ENCODE measurements at places on chromosomes 1 and 21.
A peak's percentile ranks its signal among the peaks of the same experiment; 100 is the strongest.

GRCh38 chr1:165925498-165926079 lies 98.2 kb downstream of the UCK2 start:
- DNase-seq = no peak

DNA sequence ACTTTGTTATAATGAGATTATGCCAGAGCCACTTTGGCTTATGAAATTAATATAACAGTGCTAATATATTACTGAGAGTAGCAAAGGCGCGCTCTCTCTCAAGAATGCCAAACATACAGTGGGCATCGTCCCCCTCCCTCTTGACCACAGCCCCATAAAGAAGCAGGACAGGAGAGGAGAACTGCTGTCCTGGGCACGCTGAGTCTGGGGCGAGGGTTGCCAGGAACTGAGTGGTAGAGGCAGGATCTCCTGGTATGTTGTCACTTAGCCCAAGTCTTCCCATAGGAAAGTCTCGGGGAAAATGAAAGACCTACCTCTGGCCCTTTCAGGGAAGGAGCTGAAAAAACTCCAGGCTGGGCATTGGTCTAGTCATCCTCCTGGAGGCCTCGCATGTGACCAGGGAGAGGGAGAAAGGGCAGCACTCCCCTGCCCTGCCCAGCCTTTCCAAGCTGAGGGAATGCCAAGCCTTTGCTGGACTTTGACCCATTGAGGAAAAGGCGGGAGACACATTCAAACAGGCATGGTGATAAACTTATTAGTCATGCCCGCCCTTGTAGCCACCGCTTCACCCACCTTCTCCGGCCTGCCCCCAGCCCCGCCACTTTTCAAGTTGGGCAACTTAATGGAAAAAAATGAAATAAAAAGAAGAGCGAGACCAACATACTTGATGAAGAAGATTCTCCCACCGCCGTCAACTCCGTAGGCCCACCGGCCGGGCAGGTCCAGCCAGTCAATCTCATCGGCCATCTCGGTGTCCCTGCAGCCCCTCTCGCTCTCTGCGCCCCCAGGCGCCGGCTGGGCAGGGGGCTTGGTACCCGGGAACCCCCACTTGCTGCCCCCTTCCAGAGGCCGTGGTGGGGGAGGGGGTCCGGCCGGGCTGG lies 17.4 kb upstream of the PLEKHA6 start:
- peak; percentile 15 for DNase-seq

- peak; percentile 80 for DNase-seq
Observed at GRCh38 chr1:154306151-154306550, 14.7 kb upstream of the AQP10 start.

GRCh38 chr1:116805398-116805797 lies 51.2 kb downstream of the CD2 start:
- no peak for DNase-seq

DNA sequence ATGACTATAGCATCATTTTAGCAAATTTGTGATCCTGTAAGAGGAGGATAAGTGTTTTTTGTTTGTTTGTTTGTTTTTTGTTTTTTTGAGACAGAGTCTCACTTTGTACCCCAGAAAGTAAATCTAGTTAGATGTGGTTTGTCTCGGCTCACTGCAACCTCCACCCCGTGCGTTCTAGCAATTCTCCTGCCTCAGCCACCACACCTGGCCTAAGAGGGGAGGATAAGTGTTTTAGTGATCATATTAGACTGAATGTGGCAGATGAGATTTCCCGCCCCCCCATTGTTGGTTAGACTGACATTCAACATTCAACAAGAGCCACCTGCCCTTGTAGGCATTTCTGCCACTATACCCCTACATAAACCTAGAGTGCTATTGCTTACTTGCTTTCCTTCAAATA lies 98.5 kb downstream of the OSBPL9 start:
- DNase-seq = no peak

DNA sequence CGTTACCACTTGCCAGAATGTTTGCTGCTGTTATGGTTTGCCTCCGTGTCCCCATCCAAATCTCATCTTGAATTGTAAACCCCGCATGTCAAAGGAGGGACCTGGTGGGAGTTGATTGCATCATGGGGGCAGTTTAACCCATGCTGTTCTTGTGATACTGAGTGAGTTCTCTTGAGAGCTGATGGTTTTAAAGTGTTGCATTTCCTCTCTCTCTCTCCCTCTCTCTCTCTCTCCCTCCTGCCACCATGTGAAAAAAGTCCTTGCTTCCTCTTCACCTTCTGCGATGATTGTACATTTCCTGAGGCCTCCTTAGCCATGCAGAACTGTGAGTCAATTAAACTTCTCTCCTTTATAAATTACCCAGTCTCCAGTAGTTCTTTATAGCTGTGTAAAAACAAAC lies 44.4 kb downstream of the CFHR5 start:
- DNase-seq = no peak

DNA sequence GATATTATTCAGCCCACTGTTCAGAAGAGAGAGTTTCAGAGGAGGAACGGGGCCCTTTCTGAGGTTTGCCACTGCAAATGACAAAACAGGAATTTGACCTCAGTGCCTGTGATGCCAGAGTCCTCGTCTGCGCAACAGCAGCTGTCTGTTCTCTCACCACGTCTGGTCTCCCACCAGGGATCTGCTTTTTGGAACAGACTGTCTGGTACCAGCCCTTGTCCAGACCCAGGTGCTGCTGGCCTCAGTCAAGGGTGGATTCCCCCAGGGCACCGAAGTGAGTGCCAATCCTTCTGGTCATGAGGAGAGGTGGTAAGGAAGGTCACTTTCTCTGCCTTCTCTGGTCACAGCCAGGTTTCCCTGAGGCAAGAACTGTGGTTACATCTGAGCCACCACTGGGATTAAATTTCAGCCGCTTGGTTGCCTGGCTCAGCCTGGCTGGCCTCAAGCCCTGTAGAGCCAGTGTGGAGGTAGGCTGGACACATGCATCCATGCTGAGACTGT lies 2.3 kb upstream of the BCAN start:
- no peak for DNase-seq

DNA sequence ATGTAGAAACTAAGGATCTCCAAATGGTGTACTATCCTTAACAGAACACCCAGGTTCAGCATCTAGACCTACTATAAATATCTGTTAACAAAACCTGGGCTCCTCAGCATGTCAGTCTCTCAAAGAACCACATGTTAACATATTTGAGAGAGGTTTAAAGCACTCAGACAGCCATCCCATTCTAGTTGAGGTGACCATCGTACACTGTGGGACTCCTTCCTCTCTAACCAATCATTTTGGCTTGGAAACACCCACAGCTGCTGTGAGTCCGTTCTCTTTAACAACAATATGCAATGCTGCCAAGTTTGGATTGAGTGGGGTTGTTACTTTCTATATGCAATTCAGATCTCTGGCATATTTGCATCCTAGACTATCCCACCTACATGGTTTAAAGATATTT lies 105.8 kb downstream of the MRPL39 start:
- no peak for DNase-seq

DNA sequence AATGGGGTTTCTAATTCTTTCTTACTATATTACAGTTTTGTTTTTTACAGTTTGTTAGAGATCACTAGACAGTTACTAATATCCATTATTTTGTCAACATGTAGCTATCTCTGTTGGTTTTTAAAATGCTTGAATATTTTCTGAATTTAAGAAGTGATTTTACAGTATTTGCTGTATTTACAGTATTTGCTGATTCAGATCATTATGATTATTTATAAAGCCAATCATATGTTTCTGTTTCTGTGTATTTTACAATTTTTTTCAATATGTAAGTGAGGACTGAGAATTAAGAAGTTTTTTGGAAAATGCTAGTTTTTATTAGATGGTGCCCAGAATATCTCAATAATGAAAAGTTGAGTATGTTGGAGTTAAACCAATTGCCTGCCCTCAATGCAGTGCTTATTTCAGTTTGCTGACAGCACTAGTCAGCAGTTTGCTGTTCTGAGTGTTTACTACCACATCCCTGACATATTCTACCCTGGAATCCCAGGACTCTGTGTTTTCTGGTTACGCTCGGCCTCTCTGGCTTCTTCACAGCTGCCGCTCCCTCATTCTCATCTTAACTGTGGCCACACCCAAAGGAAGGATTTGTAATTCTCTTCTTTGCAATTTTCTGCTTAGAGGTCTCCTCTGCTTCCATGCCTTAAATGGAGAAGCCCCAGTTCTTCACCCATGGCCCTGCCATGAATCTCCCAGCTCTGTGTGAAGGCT lies 68.0 kb upstream of the BACH1 start:
- DNase-seq = peak; percentile 71

- DNase-seq = no peak
Observed at GRCh38 chr1:91604632-91605031, 104.0 kb downstream of the CDC7 start.

DNA sequence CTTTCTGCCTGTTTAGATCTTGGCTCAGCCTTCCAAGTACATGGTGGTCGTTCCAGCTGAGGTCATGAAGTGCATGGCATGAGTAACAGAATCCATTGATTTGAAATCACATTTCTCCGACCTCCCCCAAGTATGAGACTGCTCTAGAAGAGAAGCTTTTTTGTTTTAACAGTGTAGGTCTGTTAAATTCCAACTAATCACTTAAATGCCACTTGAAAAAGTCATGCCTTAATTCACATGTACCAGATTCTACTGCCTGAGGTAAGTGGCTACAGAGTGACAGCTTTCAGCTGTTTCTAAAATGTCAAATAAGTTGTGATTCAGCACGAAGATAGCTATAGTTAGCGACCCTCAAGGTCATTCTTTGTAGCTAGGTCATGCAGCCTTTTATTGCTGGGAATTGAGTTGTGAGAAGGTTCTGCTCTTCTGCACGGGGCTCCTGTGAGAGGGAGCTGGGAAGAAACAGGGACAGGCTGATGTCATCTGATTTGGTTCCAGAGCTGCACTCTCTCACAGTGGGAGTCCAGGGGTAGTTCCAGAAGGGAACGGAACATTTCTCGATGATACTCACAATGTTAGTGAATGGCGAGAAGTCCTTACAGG lies 112.7 kb downstream of the VPS13D start:
- no peak for DNase-seq

- DNase-seq = no peak
Observed at GRCh38 chr1:36588972-36589371, 106.3 kb upstream of the CSF3R start.

DNA sequence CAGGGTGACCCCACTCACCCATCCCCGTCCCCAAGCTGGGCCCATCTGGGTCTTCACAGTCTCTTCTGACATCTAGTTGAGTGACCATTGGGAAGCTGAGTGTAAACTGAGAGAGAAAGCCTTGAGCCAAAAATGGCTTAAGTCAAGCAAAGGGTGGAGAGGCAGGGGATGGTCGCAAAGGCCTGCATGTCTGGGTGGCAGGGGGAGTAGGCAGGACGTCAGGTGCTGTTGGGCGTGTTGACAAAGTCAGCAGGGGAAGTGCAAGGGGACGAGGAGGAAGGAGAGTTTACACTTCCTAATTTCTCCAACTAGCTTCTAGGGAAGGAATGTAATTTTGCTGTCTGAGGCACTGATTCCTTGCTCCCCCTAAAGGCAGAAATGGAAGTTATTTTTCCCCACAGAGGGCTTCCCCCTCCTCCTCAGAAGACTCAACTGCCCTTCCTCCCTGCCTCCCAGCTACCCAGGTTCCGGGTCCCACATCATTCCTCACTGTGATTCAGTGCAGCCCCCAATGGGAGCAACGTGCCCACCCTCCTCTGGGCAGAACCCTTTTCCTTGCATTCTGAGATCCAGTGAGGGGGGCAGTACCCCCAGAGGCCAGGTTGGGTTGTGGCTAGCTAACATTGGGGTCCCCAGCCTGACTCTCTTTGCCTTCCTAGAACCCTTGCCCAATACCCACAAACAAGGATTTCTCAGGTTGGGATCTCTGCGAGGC lies 1.2 kb upstream of the ADORA1 start:
- DNase-seq = peak; percentile 29

GRCh38 chr1:22288593-22289241 lies 145.8 kb upstream of the WNT4 start:
- peak; percentile 37 for DNase-seq

DNA sequence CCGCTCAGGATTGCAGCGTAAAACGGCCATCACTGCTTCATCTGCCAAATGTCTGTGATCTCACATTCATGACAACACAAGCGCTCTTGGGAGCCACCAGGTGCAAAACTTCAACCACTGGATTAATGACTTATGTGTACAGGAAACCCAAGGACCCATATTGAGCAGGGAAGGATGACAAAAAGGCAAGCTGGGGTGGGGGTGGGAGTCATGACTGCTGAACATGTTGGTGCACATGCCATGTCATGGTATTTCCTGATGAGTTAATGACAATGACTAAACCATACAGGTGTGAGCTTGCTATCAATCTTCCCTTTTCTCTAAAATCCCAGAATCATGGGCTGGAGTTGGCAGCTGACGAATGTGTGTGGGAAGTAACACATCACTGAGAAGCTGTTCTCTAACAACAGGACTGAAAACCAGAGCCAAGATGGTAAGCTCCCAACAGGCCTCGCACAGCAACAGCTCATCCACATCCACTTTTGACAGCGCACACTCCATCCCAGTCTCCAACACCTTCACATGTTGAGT lies 3.1 kb upstream of the SH2D5 start:
- DNase-seq = no peak

DNA sequence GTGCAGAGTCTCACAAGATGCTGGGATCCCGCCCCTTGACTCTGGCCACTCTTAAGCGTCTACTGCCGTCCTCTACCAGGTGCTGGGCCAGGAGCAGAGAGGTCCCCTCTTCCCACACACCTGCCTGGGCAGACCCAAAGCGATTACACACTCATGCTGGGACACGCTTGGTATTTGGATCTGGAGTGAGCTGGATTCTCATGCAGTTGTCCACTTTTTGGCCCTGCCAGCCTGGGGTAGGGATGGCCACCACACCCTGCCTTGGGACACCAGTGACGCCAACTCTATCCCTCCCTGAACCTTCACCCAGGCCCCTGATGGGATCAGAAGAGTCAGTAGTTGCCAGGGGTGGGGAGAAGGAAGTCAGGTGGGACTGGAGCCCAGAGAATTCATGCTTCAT lies 28.6 kb downstream of the ITPKB start:
- no peak for DNase-seq

DNA sequence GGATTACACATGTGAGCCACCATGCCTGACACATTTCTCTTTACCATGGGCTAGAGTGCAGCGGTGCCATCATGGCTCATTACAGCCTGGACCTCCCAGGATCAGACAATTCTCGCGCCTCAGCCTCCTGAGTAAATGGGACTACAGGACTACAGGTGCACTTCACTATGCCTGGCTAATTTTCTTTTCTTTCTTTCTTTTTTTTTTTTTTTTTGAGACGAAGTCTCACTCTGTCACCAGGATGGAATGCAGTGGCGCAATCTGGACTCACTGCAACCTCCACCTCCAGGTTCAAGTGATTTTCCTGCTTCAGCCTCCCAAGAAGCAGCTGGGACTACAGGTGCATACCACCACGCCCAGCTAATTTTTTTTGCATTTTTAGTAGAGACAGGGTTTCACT lies 14.8 kb upstream of the KIF1B start:
- DNase-seq = peak; percentile 66

DNA sequence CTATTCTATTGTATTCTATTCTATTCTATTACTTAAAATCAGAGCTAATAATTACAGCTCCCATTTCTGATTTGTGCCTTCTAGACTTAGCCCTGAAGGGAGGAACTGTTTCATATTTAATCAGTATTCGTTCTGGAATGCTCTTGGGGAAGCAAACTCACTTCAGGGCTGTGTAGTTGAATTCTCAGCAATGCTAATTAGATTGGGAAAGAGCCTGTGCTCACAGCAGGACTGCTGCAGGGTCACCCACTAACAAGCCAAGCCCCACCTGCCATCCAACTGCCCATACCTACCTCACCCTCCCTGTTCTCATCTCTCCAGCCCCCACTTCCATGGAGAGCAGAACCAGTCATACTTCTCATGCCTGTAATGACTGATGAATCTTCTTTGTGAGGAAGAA lies 464.2 kb downstream of the PTPRU start:
- no peak for DNase-seq

Measured in amniotic epithelial cell (primary cell).